ENCODE measurements at places on chromosomes 6 and 20.

DNA sequence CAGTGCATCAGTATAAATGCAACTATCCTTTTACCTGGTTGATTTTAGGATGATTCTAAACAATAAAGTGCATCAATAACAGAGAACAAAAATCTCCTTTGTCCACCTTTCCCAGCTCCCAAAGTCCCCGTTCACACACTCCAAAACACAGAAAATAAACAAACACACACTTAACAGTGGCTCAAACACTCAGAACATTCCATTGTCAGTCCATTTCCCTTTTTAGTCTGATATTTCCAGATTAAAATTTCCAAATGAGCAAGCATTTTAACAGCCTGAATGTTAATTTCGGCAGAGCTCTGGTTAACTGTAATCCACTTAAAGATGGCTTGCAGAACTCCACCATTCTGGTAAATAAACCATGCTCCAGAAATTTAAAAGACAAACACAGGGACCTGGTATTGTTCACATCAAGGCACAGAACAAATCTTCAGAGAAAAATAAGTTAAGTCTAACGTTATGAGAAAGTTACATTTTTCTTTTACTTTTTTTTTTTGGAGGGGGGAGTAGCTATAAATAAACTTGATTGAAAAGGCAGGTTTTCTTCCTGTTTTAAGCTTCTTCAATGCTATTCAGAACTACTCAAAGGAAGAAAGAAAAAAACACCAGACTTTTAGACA lies 100.8 kb downstream of the DST start:
- DNase-seq = no peak

- no peak for DNase-seq
These were observed 37.8 kb downstream of the MARCKS start for GRCh38 chr6:113894712-113895674.

DNA sequence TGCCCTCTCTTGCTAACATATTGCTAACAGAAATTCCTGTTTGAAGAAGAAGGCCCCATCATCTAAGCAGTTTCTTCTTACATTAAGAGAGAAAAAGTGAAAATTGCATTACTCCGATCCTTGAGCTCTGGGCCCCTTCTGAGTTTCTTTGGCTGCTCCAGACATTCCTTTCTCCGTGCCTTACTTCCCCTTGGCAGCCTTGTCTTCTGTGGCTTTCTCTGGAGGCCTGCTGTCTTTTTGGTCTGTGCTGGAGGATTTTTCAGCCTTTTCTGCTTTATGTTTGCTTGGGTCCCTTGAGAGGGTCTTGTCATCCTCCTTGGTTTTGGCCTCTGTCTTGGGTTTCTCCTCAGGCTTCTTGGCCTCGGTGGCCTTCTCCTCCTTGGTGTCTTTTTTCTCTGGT lies 378.8 kb upstream of the CHD6 start:
- no peak for DNase-seq

- DNase-seq = no peak
These were observed 5.4 kb upstream of the SIRPB1 start for GRCh38 chr20:1625083-1625690.

- no peak for DNase-seq
These were observed 128.6 kb upstream of the PLCB4 start for GRCh38 chr20:8940326-8940725.

GRCh38 chr6:54805077-54805476 lies 41.5 kb upstream of the FAM83B start:
- DNase-seq = no peak

GRCh38 chr6:87791485-87791884 lies 89.5 kb upstream of the AKIRIN2 start:
- DNase-seq = no peak

- DNase-seq = no peak
These were observed 2.8 kb downstream of the CST2 start for GRCh38 chr20:23823621-23824324.

Data from non-pigmented ciliary epithelial cell (primary cell).